Mucosa of descending colon (tissue), 3 donors: ENCODE measurements at places on chromosomes 6 and 20.

DNA sequence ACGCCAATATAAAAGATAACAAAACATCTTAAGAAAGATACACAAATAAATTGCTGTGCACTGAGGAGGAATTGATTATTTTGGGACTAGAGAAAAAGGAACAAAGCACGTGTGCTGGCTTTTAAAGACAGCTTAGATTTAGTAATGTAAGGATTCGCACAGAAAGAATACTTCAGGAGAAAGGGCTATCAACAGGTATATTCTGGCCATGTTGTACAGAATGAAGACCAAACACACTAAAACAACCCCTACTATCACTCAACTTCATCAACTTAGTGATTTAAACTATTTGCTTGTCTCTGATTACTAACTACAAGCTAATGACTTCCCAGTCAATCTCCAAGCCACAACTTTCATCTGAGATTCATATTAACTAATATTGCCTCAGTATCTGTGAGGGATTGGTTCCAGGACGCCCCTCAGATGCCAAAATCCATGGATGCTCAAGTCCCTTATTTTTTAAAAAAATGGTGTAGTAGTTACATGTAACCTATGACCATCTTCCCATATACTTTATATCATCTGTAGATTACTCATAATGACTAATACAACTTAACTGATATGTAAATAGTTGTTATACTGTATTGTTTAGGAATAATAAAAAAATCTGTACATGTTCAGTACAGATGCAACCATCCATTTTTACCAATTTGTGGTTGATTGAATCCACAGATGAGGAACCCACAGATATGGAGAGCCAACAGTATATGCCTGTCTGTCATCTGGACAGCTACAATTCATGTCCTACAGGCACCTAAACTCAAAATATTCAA is 4.5 kb downstream of the DEK start:
- DNase-seq: no peak

DNA sequence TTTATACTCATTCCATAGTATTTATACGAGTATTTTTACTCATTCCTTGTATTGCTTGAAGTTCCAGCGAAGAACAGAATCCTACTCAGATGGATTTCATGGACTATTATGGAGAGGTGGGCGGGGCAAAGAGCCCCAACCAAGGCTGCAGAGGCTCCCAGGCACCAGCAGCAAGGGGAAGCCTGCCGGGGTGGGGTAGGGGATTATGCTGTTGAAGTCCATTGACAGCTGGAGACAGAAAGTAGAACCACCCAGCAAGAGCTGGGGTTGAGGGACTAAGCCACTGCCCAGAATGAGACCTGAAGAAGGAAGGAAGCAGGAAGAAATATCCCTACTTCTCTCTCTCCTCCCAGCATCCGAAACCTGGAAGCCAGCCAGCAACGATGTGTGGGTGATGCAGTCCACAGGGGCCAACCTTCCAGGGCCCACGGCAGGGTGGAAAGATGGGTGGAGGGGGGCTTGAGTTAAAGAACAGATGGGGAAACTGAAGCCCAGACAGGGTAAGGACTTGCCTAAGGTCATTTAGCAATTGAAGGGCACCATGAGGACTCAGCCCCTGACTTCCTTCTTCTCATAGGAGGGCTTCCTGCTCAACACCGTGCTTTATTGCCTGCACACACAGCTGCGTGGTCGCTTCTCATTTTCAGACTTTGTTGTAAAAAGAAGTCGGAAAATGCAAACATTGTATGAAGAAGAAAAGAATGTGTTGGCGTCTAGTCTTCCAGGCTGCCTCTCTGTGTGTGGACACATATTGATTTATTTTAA is 18.3 kb upstream of the GTSF1L start:
- DNase-seq: no peak

DNA sequence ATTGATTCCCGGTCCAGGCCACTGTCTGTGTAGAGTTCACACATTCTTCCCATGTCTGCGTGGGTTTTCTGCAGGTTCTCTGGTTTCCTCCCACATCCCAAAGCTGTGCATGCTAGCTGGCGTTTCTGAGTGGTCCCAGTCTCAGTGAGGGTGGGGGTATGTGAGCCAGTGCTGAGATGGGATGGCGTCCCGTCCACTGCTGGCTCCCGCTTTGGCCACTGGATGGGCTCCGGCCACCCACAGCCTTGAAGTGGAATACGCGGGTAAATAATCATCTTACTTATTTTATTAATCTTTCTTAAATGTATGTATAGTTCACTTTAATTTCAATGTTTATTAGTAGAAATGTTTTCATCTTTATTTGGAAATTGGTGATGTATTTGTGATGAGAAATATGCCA is 343.5 kb upstream of the MANEA start:
- no peak for DNase-seq

- no peak for DNase-seq
Observed at GRCh38 chr20:25253606-25254275, 5.9 kb downstream of the PYGB start.

GRCh38 chr6:164023535-164023934 is 609.0 kb downstream of the QKI start:
- DNase-seq: no peak

GRCh38 chr6:10413262-10413849 is 1.5 kb downstream of the TFAP2A start:
- no peak for DNase-seq

- DNase-seq: no peak
Observed at GRCh38 chr6:135395136-135395535, 102.4 kb downstream of the AHI1 start.

DNA sequence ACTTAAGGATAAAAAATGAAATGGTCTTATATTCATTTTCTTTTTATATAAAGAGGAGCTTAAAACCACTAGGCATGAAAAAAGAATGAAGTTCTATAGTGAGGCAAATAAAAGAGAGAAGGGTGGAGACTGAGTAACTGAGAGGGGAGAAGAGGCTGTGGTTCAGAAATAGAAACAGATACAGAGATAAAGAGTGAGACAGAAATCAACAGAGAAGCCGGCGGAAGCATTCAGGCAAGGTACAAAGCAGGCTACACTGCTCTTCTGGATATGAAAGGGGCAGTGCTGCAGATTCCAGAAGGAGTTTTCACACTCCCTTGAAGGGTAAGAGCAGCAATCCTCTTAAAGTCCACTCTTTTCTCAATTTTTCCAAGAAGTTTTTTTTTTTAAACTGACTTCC is 29.9 kb downstream of the NFATC2 start:
- DNase-seq: no peak

DNA sequence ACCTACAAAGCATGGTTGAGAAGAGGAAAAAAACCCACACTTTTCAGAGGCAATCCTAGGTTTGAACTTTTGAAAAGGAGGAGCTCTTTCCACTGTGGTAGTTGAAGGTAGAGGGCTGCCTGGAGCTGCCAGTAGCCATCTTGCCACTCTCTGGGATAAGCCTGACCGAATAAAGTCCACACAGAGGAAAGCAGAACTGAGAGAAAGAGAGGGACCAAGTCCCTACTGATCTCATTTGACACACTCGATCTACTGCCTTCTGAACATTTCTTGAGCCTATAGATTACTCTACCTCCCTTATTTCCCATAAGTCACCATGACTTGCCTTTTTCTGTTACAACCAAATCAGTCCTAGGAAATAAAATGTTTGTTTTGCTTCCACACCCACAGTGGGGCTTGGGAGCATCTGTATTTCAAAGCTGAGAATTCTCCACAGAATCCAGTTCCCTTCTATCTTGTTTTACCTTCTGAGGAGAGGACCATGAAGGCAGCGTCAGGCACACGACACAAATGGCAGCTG is 147.0 kb upstream of the PTPRK start:
- DNase-seq: no peak
